Neural crest cell (in vitro differentiated cells): ENCODE measurements at places on chromosomes 13 and 19. TPM values are rescaled to one million over a fixed set of nuclear protein-coding genes. Genes with fewer than 3 reads are reported as not detected.

- no peaks in the 10 kb centered on the region for H3K27me3 ChIP-seq
- peaks cover 14% of the 10 kb centered on the region for H3K4me1 ChIP-seq
- DNase-seq: no peak
- no peak overlapping the region for H3K4me3 ChIP-seq
- H3K27ac ChIP-seq: no peak overlapping the region
- no peaks in the 10 kb centered on the region for H3K36me3 ChIP-seq
Measured at GRCh38 chr13:102325321-102325720, 76.5 kb downstream of the FGF14 start.

DNA sequence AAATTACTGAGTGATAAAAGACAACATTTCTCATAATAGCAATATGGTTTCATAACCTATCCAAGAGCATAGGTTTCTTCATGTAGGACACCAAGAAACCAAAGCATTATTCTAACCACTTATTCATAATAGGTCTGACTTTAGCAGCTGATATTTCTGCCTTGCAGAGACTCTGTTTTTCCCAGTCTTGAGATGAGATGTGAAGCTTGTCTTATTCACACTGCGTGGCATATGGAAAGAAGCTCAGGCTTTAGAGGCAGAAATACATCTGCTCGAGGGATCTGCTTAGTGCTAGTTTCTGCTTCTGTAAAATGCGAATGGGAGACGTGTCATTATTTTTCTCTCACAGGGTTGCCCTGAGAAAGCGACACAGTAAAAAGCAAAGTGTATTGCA lies 232.0 kb upstream of the SPRY2 start:
- H3K27me3 ChIP-seq: no peaks in the 10 kb centered on the region
- H3K36me3 ChIP-seq: no peaks in the 10 kb centered on the region
- H3K27ac ChIP-seq: no peak overlapping the region
- no peak for DNase-seq
- H3K4me1 ChIP-seq: peaks cover 13% of the 10 kb centered on the region
- no peak overlapping the region for H3K4me3 ChIP-seq

GRCh38 chr19:10766049-10766623 lies 48.3 kb downstream of the DNM2 start:
- H3K27me3 ChIP-seq: no peaks in the 10 kb centered on the region
- H3K27ac ChIP-seq: no peak overlapping the region
- no peak for DNase-seq
- peaks cover 15% of the 10 kb centered on the region for H3K4me1 ChIP-seq
- H3K36me3 ChIP-seq: peaks cover 2% of the 10 kb centered on the region

DNA sequence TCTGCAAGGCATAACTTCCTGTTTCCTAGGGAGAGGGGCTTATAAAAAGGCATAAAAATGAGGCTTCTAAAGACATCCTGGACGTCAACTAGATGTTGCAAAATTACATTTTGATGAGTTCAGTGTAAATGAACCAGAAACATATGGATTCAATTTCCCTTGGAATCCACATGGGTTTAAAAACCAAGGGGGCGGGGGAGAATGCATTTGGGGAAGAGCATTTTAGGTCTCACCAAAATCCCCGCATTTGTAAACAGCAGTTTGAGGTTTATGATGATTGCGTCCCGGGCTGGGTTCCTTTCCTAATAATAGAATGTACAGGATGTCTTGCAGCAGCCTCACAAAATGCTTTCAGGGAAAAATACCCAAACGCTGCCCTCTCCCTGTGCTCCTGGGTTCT lies 407.8 kb downstream of the ZNF536 start:
- no peak overlapping the region for H3K27ac ChIP-seq
- H3K36me3 ChIP-seq: no peaks in the 10 kb centered on the region
- DNase-seq: no peak
- H3K4me1 ChIP-seq: no peaks in the 10 kb centered on the region
- no peak overlapping the region for H3K4me3 ChIP-seq
- H3K27me3 ChIP-seq: peaks cover 6% of the 10 kb centered on the region

DNA sequence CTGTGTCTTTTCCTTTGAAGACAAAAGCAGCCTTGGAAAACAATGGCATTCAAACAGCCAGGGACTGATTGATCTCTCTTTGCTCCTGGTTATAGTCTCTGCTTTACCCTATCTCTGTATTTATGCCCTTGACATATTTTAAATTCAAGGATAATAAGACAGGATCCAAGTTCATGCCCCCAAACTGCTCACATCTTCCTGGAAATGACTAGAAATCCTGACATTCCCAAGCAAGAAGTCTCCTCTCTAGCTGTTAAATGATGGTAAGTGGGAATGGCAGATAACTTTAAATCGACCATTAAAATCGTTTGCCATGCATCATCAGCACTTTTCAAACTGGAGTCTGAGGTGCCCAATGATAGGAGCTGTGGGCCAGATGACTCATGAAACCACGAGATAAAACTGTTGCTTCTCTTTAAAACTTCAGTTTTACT lies 435.6 kb downstream of the FOXO1 start:
- no peak overlapping the region for H3K4me3 ChIP-seq
- no peaks in the 10 kb centered on the region for H3K36me3 ChIP-seq
- H3K4me1 ChIP-seq: peaks cover 7% of the 10 kb centered on the region
- no peak overlapping the region for H3K27ac ChIP-seq
- H3K27me3 ChIP-seq: no peaks in the 10 kb centered on the region

DNA sequence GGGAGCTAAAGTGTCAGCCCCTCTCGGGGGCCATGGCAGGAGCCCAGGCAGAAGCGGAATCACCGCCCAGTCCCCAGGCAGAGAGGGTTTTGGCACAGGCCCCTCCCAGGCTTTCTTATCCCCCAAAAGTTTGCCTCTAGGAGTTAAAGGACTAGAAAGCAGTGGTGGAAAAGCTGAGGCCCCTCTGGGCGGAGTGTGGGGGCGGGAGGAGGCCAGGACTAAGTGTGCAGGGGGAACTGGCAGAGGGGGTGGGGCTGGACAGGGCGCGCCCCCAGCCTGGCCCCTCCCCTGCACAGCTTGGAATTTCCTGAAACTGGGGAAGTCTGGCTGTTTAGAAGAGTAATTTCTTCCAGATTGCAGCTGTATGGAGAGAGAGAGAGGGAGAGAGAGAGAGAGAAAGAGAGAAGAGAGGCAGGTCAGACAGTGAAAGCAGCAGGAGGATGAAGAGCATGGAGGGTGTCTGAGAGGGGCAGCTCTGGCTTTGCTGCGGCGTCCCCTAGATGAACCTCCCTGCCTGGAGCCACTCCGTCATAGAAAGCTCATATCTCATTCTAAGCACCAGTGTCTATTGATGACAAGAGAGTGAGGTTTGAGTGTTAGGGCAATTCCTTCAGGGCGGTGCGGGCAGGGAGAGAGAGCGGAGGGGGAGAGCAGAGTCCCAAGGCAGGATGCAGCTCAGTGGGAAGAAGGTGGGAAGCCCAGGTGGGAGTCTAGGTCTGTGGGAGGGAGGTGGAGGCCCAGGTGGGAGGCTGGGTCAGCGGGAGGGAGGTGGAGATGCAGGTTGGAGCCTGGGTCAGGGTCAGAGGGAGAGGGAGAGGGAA lies at the start of gene CDC42EP5:
CDC42EP5 (minus strand) TSS at position 226 of the 821 bp plus-strand sequence. CDS start 7,749 bp downstream, outside the sequence.
- H3K4me3 ChIP-seq: peak within 1 kb of the TSS; percentile 54
- DNase-seq: peak; percentile 33
- peaks cover 29% of the 10 kb centered on the region for H3K4me1 ChIP-seq
- no peak within 1 kb of the TSS for H3K27ac ChIP-seq
- no peaks in the 10 kb centered on the region for H3K36me3 ChIP-seq

- no peak overlapping the region for H3K27ac ChIP-seq
- H3K27me3 ChIP-seq: peaks cover 74% of the 10 kb centered on the region
- DNase-seq: no peak
- no peaks in the 10 kb centered on the region for H3K4me1 ChIP-seq
Measured at GRCh38 chr19:15466851-15467733, 2.7 kb upstream of the RASAL3 start.

DNA sequence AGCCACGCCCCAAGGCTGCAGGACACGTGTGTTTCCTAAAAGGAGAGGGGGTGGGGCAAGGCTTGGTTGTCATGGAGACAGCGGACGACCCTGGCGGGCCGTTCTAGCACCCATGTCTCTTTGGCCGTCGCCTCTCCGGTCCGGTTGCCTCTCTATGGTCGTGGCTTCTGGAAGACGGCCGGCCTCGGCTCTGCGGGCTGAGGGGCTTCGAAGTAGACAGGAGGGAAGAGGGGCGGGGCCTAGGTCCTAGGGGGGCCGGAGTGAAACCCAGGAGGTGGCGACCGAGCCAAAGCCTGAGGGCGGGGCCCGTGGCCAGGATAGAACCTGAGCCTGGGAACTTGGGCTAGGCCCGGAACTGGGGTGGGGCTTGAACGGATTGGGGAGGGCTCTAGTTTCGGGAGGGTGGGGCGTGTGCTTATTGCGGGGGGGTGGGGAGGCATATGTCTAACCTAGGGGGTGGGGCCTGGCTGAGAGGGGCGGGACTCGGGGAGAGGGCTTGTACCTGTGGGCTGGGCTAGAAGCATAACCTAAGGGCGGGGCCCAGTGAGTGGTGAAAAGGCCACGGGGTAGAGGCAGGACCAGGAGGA lies 750 bp upstream of the SLC27A1 start:
- peak overlapping the region; percentile 44 for H3K27ac ChIP-seq
- peaks cover 12% of the 10 kb centered on the region for H3K27me3 ChIP-seq
- no peaks in the 10 kb centered on the region for H3K36me3 ChIP-seq
- H3K4me3 ChIP-seq: peak overlapping the region; percentile 98

KANK2 gene
- total RNA-seq: 32.1 and 34.2 TPM in 2 replicates

MYO16 gene
- 3.0 and 3.3 TPM in 2 replicates for total RNA-seq

PRSS57 gene
- not detected in 2 replicates for total RNA-seq

CACNA1A gene
- 2.8 and 3.0 TPM in 2 replicates for total RNA-seq

DENND1C gene
- total RNA-seq: not detected in 2 replicates

TMPRSS9 gene
- total RNA-seq: 0.12 TPM in 1 of 2 replicates, not detected in the other
